ENCODE measurements at places on chromosomes 4 and X.
A peak's percentile ranks its signal among the peaks of the same experiment; 100 is the strongest.

DNA sequence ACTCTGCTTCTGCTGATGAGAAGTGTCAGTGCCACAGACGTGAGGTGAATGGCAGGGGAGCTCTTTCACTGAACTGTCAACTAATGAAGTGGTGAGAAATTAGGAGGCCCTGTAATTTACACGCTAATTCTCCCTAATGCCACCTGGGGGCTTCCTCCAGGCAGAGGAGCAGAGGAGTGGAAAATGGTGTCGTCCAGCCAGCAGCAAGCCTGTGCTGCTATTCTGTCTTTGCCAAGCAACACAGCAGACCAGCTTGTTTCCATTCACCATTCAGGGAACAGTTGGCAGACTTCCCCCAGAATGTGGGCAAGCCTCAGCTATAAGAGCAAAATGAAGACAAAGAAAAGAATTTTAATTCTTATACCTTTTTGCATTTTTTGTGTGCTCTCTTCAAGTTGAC is 245.2 kb upstream of the TET2 start:
- DNase-seq, result peak; percentile 52

DNA sequence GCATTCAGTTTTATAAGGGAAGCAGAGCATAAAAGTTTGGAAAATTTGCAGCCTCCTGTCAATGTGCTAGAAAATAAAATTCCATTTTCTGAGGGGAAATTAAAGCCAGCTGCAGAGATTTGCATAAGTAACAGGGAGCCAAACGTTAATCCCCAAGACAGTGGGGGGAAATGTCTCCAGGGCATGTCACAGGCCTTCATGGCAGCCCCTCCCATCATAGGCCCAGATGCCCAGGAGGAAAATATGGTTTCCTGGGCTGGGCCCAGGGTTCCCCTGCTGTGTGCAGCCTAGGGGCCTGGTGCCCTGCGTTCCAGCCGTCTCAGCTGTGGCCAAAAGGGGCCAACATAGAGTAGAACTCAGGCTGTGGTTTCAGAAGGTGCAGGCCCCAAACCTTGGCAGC is 9.3 kb downstream of the RNF4 start:
- no peak for DNase-seq

DNA sequence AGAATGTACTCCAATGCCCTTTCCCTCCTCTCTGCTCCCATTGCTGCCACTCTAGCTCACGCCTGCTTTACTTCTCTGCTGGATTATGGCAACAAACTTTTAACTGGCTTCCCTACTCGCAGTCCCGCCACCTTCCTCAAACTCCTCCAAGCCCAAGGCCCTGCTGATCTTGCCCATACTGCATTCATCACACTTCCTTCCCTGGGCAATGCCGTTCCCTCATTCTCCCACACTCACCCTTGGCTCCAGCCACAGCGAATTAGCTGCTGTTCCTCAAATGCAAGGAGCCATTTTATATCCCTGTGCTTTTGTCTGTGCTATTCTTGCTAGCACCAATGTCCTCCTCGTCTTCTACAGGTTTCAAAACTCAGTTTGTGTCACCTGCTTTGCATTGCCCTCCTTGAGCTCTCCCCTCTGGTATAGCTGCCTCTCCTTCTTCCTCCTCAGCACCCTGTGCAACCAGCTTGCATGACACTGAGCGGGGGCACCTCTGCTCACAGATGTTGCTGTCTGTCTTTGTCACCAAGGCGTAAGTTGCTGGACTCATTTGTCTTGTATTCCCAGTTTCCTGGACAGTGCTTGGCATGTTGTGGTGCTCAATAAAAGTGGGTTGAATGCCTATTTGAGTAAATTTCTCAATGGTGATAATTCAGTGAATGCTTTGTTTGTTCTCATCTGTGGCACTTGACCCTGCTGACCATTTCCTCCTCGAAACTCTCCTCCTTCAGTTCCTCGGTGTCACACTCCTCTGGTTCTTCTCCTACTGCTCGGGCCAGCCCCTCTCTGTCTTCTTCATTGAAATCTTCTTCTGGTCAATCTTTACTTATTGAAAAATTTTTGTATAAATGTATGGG is 22.4 kb upstream of the MGST2 start:
- DNase-seq, result no peak

DNA sequence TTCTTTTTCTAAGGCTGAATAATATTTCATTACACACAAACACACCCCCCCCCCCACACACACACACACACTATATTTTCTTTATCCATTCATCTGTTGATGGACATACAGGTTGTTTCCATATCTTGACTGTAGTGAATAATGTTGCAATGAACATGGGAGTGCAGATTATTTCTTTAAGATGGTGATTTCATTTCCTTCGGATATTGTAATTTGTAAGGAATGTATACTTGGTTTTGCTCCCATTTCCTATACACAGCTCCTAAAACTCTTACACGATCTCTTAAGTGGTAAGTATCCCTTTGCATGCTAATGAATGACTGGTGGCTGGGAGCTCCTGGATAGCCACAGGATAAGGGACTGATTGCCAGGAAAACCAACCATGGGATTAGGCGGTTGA is 14.7 kb upstream of the RBMXL3 start:
- DNase-seq, result no peak

GRCh38 chrX:31606771-31607170 is 534.9 kb upstream of the FTHL17 start:
- no peak for DNase-seq

- DNase-seq, result no peak
These were observed 613.9 kb downstream of the FAT4 start for GRCh38 chr4:125928652-125929051.

All from left hindlimb (tissue), 1 donor.